ENCODE measurements at places on chromosomes 16 and 17. TPM values are rescaled to one million over a fixed set of nuclear protein-coding genes. Genes with fewer than 3 reads are reported as not detected.

DNA sequence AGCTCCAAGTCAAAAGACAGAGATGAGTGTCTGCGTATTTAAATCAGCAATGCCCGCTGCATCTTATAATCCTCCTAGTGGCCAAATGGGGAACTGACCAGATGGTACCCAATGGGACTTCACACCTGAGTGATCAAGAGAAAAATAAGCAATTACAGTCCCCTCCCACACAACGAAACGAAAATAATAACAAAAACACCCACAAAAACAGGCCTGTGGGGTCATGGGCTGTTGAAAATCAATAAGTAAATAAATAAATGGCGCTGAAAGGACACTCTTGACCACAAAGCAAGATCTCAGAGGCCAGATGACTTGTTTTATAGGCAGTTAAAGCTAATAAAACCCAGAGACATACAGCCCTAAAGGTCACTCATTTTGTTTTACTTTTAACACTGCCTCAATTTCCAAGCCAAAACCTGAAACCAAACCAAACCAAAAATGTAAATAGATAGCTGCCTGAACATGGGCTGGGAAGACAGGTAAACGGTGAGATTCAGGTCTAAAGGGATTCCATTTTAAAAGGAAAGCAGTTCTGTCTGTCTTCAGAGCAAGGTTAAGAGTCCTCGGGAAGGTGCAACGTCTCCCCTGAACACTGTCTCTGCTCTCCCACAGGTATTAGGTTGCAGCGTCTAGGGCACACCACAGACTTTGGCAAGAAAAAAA is 1.3 kb downstream of the ZNF821 start:
- DNase-seq = no peak

DNA sequence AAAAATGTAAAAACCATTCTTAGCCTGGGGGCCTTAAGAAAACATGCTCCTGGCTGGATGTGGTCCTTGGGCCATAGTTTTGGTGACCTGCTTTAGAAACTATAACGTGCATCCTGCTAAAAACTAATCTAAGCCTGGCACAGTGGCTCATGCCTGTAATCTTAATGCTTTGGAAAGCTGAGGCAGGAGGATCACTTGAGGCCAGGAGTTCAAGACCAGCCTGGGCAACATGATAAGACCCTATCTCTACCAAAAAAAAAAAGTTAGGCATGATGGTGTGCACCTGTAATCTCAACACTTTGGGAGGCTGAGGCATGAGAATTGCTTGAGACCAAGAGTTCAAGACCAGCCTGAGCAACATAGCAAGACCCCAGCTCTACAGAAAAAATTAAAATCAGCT is 183.8 kb upstream of the CHMP6 start:
- no peak for DNase-seq

GRCh38 chr17:74677558-74678466 is 34.9 kb downstream of the CD300LF start:
- no peak for DNase-seq

DNA sequence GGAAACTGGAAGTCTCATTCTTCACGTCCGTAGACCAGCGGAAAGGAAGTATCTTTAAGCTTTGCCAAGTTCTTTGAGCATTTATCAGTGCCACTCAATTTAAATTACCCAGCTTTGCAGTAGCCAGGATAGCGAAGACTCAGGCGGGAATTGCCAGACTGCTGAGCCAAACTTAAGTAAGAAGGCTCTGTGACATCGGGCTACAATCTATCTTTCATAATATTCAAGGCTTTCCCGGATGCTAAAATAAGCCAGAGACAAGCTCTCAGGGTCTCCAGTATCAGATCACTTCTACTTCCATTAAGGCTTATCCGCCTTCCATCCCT is 436 bp upstream of the BRIP1 start:
- no peak for DNase-seq

DNA sequence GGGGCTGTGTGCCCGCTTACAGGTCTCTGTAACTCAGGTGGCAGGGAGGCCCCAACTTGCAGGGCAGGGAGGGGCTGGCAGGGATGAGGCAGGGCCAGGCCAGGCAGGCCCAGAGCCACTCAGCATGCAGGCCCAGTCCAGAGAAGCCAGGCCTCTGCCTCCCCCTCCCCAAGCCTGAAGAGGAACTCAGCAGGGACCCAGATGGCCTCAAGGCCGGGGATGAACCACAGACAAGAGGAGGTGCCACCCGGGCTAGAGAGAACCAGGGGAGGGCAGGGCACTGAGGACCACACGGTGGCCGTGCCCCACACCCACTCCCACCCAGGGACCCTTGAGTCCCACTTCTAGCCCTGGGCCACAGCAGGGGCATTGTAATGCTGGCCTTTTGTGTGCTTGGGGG is 29.8 kb upstream of the EIF1 start:
- DNase-seq = no peak

GRCh38 chr17:13888056-13888609 is 181.2 kb upstream of the COX10 start:
- no peak for DNase-seq

GRCh38 chr17:34565713-34566112 is 13.7 kb upstream of the TMEM132E start:
- no peak for DNase-seq

DNA sequence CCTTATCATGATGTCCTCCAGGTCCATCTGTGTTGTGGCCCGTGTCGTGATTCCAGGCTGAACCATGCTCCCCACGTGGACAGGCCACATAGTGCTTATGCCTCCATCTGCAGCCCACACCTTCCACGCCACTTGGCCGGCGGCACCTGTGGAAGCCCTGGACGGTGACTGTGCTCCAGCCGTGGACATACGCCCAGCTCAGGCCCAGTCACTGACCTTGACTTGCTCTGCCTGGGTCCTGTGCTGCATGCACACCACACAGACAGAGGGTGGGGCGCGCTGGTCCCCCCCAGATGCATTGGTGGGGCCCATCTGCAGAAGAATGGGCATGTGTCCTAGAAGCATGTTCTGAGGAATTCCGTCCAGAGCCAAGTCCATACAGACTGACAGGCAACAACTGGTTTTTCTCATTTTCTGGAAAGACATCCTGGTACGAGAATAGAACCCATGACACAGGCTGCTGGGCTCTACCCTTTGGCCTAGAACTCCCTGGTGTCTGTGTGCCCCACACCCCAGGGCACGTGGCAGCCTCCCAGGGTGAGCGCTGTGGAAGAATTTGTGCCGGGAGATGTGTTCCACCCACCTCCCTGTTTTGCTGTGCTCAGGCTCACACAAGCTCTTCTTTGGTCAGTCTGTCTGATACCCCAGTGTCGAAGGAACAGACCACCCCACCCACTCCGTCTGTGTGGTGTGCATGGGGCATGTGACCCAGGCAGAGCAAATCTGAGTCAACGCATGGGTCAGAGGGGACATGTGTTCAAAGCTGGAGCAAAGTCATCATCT is 39.5 kb downstream of the GPT2 start:
- DNase-seq = no peak

- no peak for DNase-seq
These were observed 35.4 kb downstream of the XYLT1 start for GRCh38 chr16:17435318-17435717.

DNA sequence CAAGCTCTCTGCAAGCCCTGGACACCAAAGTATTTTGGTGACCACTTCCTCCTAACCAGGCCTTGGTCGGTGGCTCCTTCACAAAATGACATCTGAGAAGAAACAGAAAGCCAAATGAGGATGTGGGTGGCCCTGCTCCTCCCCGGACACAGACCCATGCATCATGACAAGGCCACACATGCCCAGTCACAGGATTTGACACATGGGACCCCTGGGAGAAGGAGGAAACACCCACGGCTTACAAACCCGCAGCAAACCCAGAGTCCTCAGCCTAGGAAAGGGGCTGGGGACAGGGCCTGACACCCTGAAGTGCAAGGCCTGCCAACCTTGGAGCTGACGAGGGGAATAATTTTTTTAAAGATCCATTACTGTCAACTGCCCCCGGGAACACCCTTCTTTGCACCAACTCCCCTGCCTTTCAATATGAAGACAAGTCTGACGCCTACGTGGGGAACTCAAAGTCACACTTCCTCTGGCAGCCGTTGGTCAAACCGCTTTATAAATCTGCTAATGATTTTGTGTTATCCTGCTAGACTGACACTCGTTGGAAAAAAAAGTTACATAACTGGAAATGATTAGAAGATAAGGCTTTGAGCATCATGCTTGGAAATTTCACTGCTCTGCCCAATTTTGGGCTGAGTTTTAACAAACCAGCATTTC is 41.3 kb downstream of the GAS7 start:
- DNase-seq = peak; percentile 81

DNA sequence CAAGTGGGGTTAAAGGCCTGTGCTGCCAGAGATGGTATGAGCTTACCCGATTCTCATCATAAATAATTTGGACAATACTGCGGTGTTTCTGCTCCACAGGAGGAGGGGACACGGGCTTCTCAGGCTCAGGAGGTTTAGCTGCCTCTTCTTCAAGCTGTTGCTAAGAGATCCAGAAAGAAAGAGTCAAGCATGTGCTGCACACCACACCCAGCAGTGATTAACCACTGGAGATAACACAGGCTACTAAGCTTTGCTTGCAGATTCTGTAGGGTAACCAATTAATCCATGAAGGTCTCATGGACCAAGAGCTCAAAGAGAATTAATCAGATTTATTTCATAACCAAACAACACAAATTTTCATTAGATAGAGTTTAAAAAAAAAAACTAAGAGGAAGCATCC is 56.6 kb downstream of the NCOR1 start:
- DNase-seq = no peak

GRCh38 chr17:56347639-56348038 is 194.4 kb downstream of the ANKFN1 start:
- DNase-seq = no peak

GRCh38 chr17:3963237-3964201 is 718 bp downstream of the ATP2A3 start:
- peak; percentile 74 for DNase-seq

GRCh38 chr16:2512735-2513404 is 882 bp upstream of the ATP6V0C start:
- peak; percentile 69 for DNase-seq

DNA sequence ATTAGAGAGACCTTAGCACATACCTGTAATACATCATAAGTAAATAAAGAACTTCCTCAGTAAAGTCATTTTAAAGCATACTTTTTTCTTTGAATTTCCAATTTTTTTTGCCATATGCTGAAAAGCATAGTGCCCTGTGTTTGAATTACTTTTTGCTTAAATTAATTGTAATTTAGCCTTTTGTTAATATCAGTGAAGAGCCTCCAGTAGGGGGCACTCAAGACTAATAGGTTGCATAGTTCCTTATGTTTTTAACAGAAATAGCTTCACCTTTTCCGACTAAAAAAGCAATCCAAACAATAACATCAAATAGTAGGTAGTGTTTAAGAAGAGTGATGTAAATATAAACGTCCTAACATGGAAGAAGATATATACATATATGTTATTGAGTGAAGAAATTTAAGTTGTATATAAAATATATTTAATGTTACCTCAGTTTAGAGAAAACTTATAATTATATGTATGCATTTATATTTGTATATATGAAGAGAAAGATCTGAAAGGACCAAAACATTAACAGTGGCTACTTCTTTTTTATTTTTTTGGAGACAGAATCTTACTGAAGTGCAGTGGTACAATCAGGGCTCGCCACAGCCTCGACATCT is 18.6 kb downstream of the RAD51C start:
- no peak for DNase-seq

DNA sequence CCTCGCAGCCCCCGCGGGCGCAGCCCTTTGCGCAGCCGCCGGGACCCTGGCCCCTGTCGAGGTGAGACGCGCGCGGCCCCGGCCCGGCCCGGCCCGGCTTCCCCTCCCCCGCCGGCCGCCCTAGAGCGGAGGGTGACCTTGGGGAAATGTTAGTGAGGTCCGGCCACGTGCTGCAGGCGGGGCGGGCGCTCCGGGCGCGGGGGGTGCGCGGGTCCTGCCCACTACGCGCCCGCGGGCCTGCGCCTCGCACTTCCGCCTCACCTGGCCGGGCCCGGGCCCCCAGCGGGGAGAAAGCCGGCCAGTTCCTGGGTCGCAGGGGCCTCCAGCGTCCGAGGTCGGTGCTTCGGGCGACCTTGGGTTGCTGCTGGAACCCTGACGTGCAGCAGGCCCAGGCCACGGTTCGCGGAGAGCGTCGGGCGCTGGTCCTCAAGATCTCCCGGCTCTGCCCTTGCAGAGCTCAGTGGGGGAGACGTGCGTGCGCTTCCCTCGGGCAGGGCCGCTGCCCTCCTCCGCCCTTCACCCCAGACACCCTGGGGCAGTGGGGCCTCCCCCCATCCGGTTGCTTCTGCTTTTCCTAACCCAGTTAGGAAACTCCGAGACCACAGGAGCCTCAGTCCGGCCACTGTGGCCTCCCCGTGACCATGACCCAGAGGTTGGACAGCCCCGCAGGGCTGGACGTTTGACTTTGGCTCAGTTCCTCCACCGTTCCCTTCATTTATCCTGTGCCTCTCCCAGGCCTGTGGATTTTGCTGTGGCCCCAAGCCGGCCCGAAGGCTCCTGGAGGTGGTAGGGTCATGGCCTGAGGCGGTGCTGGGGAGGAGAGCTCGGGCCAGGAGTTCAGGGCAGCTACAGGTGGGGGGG is 791 bp downstream of the MCRIP2 start:
- peak; percentile 92 for DNase-seq

The ZNF830 gene
- total RNA-seq = 19.6 TPM

The TMC8 gene
- 26.6 TPM for total RNA-seq

The SLC52A1 gene
- 0.26 TPM for total RNA-seq

The GUCY2D gene
- total RNA-seq = 2.6 TPM
